ENCODE measurements at places on chromosomes 3 and 15.

GRCh38 chr3:156536524-156537316 lies 18.2 kb downstream of the SSR3 start:
- DNase-seq: no peak

DNA sequence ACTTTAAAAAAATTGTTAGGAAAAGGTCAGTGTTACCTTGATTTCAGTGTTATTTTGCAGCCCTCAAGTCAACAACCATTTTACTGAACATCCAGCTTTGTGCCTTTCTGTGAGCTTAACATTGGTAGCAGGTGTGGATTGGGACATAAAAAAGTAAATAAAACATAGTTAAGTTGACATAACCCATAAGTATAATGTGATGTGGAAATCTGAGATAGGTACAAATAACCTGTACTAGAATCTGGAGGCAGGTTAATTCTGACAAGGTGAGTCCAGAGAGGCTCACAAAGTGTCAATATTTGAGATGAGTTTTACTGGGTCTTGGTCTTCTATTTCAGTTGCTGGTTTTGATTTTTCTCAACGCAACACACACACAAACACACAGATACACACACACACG lies 151.3 kb downstream of the LPP start:
- DNase-seq: no peak

DNA sequence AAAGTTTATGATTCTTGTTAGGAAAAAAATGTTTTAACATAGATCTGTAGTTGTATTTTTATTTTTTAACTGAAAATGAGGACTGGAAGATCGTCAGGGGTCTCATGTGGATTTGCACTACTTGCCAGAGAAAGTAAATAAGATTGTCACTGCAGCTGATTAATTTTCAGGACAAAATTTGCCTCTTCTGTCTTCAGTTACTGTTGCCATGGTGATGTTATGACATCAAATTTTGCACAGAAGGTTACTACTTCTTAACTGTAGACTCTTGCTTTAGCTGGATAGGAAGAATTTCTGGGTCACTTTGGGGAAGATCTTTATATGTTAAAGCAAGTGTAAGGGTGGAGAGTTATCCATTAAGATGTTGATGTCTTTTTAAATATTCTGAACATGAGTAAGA lies 82.2 kb upstream of the WDR72 start:
- DNase-seq: no peak

- DNase-seq: no peak
Observed at GRCh38 chr3:155981669-155982068, 111.2 kb downstream of the GMPS start.

DNA sequence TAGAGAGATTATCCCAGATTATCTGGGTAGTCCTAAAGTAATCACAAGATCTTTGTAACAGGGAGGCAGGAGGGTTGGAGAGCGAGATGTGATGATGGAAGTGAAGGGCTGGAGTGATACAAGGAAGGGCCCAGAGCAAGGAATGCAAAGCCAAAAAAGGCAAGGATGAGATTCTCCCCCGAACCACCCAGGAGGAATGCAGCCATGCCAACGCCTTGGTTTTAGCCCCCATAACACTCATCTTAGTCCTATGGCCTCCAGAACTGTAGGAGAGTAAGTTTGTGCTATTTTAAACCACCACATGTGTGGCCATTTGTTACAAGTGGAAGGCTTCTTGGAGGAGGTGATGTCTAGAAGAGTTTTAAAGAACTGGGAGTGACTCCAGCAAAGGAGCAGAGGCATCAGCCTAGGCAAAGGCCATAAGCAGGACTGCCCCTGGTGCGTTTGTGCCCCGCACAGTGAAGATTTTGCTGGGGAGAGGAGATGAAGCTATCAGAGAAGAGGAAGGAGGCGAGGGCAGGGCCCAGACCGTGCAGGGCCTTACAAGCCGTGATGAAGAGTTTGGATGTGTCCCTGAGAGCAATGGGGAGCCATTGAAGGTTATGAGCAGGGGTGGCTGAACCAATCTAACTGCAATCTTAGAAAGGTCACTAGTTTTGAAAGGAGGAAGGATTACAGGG lies 25.3 kb upstream of the CORO2B start:
- DNase-seq: no peak

DNA sequence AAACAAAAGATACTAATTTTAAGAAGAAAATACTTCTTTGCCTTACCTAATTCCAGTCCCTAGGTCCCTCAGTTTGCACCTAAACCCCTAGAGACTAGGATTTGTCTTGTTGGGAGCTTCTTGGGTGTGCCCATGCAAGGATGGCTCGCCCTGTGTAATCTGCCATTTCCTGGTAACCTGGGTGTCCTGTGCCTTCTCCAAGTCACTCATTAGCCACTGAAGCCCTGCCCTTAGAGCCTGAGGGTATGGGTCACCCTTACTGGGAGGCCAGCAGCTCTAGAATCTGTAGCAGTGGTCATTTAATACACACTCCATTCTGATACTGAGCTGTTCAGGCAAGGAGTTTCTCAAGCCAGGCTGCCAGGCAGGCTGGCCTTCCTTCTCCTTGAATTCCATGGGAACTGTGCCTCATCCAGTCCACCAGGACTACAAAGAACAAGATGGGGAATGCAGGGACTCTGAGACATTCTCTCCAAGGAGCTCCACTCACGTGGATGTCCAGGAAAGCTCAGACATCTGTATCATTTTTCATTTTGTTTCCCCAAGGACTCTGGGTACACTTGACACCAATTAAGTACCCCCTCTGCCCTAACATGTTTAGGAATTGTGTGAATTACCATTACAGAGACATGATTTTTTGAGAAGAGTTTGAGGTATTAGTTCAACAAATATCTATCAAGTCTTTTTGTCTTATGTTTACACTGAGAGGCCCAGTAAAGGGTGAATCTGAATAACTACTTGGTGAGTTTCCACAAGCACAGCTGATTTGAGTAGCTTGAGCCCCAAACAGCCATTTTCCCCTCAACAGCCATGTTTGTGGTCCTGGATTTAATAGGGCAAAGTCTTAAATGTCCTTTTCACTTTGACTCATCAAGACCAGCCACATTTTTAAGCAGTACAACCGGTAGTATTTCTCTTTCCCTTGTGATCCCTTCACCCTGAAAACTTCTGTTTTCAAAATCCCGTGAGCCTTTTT lies 52.6 kb downstream of the ARNT2 start:
- DNase-seq: no peak

DNA sequence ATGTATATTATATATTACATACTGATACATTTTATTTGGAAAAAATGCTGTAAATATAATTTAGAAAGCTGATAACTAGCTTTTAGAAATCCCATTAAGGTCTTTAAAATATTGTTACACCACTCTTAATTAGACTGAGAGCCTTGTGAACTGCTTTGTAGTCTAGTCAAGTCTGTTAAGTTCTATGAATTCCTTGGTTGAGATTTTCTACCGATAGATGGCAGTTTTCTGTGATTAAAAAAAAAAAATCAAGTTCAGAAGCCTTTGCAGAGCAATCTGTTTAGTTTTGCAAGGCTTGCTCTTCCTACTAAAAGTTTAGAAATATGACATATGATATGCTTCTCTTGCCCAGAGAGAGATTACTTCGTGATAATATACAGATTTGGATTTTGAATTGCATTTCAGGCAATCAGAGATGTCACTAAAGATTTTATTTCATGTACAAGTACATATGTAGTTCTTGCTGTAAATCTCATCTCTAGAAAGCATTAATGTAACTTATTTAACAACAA lies 60.4 kb upstream of the SLITRK3 start:
- DNase-seq: no peak

DNA sequence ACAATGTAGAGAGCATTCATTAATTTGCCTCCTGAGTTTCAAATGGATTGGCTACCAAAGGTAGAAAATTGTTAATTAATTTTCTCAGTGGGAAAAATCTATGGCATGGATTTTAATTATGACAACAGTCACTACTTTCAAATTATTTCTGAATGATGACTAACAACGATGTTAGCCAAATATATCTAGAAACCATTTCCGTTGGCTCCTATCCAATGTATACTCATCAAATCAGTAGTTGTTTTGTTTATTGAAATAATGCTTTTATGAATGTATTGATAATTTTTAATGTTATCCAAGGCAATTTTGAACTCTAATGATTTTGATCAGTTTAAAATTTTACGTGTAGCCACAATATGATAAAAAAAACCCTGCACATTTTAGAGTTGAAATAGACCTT lies 333.4 kb downstream of the NAALADL2 start:
- no peak for DNase-seq

DNA sequence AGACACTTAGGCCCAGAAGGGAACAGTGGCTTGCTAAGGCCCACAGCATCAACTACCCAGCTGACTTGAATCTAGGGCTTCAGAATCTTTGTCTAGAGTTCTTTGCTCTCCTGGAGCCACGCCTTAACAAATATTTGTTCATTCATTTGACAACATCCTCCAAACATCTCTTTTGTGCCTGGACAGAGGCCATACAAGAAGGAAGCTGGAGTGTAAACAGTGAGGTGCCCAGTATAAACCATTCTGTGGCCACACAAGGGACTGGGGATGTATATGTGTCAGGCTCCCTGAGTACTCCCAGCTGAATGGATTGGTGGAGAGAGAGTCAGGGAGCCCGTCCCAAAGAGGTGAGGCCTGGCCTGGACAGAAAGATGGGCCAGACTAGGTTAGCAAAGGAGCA lies 3.4 kb downstream of the CIB2 start:
- DNase-seq: no peak

- DNase-seq: no peak
Observed at GRCh38 chr3:109339197-109339596, 1.9 kb upstream of the DPPA4 start.

- DNase-seq: no peak
Observed at GRCh38 chr3:40120806-40121205, 188.7 kb upstream of the EIF1B start.

DNA sequence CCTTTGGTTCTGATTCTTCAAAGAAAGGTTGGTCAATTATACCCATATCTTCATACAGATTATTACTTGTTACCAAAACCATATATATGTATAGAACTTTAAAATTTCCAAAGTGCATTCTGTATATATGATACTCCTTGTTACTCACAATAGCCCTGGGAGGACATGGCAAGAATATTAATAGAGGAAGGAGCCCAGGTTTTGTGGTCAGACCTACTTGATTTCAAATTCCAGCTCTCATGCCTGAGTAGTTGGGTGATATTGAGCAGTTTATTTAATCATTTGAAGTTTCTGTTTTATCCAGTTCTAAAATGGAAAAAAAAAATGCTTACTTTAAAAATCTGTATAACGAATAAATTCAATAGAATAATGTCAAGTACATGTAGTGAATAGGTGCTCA lies 2.5 kb downstream of the IL1RAP start:
- DNase-seq: no peak

GRCh38 chr3:71813704-71814103 lies 28.8 kb upstream of the PROK2 start:
- DNase-seq: no peak

GRCh38 chr15:96369825-96370621 lies 39.5 kb downstream of the NR2F2 start:
- DNase-seq: no peak

- no peak for DNase-seq
Observed at GRCh38 chr15:101264911-101265641, 12.2 kb downstream of the SELENOS start.

- DNase-seq: no peak
Observed at GRCh38 chr15:90402767-90403166, 14.7 kb downstream of the IQGAP1 start.

DNA sequence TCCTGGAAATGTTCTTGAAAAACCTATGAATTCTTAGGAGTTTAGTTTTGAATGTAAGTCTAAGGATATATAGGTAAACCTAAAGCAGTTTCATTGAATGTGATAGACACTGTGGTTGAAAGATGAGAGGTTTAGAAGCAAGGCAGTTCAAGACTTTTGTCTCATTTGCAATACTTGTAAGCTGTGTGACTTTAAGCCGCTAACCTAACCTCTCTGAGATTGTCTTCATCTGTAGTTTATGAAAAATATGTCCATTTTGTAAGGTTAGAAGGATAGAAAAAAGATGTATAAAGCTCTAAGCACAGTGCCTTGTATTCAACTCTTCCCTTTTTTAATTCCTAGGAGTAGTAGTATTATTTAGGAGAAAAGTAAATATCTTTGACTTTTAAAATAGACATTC lies 306.6 kb upstream of the ARRDC4 start:
- no peak for DNase-seq

- no peak for DNase-seq
Observed at GRCh38 chr15:45534821-45535220, 12.3 kb upstream of the SLC30A4 start.

GRCh38 chr15:24878153-24878552 lies 76.6 kb upstream of the SNRPN start:
- no peak for DNase-seq

DNA sequence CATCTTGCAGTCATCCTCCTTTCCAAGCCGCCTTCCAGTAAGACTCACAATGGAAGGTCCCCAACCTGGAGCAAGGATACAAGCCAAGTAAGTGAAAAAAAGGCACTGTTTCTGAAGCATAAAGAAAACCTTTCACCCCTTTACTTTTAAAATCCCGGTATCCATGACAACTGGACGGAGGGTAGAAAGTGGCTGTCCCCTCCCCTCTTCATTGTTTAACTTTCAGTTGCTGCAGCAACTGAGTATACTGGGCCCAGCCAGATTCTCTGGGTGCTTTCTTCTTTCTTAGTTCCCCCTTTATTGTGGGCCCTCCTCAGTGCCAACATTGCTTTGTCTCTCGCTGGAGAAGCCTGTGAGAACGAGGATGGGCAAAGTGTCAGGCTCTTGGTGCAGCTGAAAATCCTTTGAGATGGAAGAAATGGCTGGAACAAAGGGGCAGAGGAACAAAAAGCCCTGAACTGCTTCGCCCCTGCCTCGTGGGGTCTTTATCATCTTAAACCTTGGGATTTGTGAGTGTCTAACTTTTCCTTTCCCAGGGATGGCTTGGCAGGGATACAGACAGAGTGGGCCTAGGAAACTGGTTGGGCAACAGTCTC lies 224.0 kb upstream of the RGMA start:
- DNase-seq: no peak

DNA sequence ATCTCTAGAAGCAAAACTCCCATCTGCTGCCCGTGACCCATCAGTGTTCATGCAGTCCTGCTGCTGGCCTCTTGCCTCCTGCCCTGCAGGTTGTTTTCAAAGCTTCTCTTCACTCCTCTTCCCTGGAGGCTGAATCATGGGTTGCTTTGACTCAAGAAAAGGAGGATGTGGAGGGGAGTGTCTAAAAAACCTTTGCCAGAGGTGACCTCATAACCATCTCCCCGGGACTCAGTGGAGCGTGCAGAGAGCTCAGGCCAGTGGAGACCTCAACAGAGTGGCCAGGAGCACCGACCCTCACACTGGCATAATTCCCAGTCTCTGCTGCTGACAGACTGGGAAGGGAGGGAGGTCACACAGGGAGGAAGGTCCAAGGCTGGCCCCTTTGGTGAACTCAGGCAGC lies 60.9 kb upstream of the ITGA11 start:
- DNase-seq: no peak

GRCh38 chr3:107641572-107642307 lies 119.0 kb downstream of the BBX start:
- no peak for DNase-seq
